ENCODE measurements at places on chromosomes 7 and 10. TPM values are rescaled to one million over a fixed set of nuclear protein-coding genes. Genes with fewer than 3 reads are reported as not detected.

The HHEX gene
- 32.8 TPM for total RNA-seq

The DKK1 gene
- 86.2 TPM for total RNA-seq

The FAM200A gene
- total RNA-seq: 4.9 TPM

The HBP1 gene
- 101 TPM for total RNA-seq

The SLC16A12 gene
- total RNA-seq: 3.2 TPM

The GLI3 gene
- total RNA-seq: 3.5 TPM

Data from endothelial cell of coronary artery (primary cell).